SIG-M5 (cell line): ENCODE measurements at places on chromosomes 5 and 9.

GRCh38 chr9:128528445-128529160 is 23.8 kb upstream of the SPTAN1 start:
- DNase-seq, result no peak

DNA sequence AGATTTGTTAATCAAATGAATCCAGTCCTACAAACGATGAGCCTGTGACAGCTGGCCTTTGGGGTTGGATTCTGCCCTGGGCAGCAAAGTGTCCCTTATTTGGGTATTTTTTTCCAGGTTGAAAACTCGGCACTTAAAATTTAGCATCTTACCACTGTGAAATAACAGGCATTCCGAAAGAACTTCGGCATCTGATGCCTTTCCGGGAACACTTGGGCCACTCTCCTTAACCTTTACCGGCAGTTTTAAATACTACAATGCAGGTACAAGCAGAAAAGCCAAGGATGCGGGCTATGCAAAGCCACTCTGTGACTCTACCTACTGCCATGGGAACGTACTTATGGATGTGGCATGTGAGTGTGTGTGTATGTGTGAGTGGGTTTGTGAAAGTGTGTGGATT is 1.0 kb upstream of the RASGRF2 start:
- no peak for DNase-seq

- DNase-seq, result no peak
Observed at GRCh38 chr5:180806351-180807011, 3.9 kb upstream of the MGAT1 start.

DNA sequence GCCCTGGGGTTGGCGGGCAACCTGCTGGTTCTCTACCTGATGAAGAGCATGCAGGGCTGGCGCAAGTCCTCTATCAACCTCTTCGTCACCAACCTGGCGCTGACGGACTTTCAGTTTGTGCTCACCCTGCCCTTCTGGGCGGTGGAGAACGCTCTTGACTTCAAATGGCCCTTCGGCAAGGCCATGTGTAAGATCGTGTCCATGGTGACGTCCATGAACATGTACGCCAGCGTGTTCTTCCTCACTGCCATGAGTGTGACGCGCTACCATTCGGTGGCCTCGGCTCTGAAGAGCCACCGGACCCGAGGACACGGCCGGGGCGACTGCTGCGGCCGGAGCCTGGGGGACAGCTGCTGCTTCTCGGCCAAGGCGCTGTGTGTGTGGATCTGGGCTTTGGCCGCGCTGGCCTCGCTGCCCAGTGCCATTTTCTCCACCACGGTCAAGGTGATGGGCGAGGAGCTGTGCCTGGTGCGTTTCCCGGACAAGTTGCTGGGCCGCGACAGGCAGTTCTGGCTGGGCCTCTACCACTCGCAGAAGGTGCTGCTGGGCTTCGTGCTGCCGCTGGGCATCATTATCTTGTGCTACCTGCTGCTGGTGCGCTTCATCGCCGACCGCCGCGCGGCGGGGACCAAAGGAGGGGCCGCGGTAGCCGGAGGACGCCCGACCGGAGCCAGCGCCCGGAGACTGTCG is 976 bp downstream of the RXFP3 start:
- no peak for DNase-seq
